ENCODE measurements at places on chromosomes 11 and 22.

DNA sequence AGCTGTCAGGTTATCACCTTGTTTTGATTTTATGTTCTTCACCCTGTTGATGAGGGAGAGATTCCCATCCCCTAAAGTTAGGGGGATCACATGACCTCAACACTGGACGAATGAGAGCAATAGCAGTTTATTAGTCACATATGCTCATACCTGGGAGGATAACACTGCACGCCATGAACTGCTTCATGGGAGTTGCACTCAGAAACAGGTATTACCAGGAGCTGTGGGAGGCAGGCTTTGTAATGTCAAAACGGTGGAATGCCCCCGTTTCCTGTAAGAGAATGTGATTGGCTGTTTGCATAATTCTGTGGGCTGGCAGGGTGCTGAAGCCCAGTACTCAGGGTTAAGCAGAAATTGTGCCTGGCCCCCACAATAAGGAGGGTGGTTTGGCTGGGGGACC is 3.2 kb upstream of the THY1 start:
- no peak for DNase-seq

- DNase-seq, result no peak
Observed at GRCh38 chr11:67438158-67438902, 848 bp upstream of the PTPRCAP start.

DNA sequence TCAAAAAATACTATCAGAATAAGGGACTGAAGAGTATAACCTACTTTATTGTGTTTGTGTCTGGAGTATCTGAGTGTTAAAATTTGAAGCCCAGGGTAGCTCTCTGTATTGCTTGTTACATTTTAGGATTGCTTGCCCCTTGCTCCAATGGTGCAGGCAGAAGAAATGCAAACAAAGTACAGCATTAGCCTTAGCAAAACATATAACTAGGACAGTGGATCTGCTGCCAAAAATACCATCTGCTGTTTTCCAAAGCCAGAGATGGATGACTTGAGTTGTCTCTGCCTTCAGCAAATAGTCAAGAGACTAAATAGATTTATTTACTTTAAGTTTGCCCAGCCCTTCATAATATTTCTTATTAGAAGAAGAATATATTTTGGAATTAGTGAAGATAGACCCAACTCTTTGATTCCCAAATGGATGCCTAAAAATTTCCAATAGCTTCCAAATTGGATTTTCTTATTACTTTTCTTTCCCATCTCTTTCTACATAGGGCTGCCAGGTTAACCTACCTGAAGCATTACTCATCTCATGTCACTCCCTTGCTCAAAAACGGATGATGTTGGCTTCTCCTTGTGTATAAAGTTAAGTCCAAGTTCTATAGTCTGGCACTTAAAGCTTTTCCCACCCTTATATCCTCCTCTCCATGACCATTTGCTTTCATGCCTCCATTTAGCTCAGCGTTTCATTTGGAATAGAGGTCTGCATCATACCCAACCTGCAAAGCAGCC is 66.3 kb downstream of the LDLRAD3 start:
- DNase-seq, result no peak

DNA sequence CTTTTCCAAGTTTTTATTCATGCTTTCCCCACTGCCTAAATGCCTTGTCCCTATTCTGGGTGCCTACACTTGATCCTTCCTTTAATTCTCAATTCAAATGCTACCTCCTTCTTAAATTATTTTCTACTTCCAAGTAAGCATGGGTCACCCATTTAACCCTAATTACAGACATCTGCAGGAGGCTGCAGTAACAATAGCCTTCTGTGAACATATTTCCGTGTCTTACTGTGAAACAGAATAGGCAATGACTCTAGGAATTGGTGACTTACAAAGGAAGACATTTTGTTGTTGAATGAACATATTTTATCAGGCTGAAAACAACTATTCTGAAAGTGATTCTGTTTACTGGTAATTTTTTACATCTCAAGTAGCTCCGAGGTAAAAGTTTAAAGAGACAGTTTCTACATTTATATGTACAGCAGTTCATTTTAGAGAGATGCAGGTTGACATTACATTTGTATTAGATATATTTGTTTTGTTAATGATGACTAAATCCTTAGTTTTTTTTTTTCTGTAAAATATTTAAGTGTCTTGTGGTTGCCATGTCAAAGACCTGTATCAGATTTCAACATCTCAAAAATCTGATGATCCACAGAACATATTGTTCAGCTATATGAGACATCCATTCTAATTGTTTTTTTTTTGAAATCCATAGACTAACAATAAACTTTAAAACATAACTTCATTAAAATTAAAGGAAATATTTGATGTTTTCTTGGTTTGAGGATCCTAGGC is 316.8 kb downstream of the CASP12 start:
- DNase-seq, result no peak

DNA sequence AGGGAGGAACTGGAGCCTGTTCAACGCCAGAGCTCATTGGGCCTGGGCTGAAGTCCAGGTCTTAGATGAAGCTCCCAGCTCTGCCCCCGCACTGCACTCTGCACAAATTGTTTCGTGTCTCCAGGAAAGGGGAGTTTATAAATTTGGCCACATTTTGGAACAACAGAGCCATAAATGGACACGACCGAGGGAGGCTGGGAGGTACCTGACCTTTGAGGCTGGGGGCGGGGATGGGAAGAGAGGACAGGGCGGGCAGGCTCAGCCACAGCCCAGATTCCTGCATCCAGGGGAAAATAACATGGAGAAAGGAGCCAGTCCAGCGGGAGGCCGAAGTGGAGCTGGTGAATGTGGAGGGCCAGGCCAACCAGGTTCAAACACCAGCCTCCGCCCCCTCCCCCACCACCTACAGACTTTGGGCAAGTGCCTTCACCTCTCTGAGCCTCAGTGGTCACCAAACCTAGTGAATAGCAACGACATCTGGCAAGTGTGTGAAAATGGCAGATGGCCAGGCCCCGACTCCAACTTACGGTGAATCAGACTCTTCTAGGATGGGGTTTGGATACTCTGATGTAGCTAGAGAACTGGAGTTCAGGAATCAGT is 36.8 kb upstream of the SMTN start:
- DNase-seq, result no peak

GRCh38 chr11:13045734-13046133 is 36.6 kb downstream of the RASSF10 start:
- no peak for DNase-seq

DNA sequence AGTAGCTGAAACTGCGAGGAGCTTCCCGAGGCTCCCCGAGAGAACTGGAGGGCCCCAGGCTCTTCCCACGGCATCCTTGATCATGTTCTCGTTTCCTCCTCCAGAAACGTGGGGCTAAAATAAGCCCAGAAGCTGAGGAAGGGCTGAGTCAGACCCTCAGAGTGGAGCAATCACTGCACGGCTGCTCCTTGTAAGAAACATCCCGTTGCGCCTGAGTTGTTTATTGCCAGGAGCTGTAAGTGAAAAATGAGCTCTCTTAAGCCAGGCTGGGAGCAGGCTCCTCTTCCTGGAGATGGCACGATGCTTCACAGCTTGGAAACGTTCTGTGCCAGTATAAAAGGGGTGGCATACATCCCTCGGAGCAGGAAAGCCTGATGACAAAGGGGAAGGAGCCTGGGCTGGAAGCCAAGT is 47.3 kb upstream of the SYN3 start:
- DNase-seq, result no peak

DNA sequence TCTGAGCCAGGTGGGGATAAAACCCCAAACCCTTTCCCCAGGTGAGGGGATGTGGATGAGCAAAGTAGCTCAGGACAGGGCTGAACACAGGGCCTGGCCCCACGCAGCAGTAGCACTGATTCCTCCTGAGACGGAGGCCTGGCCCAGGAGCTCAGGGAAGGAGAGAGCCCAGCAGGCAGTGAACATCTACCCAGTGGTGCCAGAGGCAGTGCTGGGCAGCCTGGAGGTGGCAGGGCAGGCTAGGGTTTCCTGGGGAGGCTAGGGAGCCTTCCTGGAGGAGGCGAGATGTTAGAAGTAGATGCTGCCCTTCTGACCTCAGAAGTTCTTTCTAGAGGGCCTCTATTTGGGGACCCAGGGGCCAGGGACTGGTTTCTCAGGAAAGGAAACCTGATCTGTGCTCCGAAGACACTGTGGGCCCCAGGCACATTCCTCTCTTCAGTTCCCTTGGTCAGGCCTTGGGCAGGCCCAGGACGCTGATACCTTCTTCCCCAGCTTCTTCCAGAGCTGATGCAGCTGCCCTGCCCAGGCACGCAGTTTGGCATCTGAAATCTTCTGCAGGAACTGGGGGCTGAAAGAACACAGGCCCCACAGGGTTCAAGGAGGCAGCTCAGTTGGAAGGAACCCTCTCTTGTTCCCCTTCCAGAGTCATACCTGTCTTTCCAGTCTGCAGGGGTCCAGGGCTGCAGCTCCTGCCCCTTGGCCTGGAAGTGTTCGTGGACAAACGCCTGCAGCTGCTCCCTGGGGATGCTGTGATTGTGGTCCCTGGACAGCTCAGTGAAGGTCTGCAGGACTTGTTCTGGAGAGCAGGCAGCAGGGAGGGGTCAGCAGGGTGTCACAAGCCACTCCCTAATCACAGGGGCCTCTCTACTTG is 16.8 kb downstream of the TREH start:
- DNase-seq, result no peak

DNA sequence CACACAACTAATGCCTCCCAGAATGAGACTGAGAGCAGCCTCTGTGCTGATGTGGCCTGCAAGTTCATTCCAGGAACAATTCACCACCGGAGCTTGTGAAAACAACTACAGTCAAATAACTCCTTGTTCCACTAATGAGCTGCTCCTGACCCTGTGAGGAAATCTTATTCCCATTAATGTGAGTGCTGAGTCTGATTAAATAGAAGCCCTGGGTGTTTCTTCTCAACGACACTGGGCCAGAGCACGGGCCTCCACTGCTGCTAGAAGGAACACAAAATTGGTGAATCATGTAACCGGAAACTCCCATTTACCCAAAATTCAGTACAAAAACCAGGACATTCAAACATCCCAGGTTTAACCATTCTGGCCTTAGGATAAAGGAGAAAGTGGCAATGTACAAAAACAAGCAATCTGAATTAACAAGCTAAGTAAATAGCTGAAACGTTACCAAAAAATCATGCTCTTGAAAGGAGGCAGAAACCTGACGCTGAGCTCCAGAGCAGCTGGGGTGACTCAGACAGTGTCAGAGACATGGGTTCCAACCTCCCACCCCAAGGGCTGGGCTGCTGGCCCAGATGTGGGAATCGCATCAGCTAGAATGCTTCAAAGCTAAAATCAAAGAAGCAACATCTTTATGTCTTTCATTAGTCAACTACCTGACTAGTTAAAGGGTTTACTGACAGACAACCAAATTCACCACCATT is 26.7 kb downstream of the SERGEF start:
- no peak for DNase-seq

GRCh38 chr11:71482746-71483364 is 29.9 kb downstream of the NADSYN1 start:
- no peak for DNase-seq

- DNase-seq, result no peak
Observed at GRCh38 chr11:125423247-125423849, 72.7 kb downstream of the FEZ1 start.

DNA sequence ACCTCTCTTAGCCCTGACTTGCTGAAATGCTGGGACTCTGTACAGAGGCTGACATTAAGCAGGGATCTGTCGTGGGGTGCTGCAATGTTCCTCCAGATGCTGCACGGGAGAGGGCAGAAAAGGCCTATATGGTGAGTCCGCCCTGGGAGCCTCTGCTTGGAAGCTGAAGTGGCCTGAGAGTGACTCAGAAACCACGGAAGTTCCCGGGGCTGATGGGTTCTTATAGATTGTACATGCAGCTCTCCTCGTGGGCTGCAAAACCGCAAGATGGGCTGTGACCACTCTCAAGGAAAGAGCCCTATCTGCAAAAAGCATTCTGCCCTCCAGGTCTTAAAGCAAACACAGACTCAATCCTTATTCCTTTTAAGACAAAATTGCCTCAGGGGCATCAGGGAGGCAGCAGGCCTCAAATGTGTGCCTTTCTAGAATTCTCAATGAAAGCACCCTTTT is 5.8 kb upstream of the SLC43A3 start:
- DNase-seq, result no peak

DNA sequence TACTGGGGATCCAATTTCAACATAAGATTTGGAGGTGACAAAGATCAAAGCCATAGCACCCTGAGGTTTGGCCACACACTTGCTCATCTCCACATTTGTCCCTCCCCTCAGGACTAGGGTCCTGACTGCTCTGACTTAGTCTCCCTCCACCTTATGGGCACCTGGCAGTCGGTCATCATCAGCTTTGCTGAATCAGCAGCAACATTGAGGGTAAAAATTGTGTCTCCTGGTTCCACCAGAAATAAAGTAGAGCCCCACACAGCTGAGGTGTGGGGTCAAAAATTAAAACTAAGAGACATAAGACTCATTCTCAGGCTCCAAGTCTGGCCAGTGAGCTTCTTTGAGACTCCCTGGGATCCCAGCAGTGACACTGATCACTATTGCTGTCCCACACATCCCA is 56.2 kb downstream of the GGTLC2 start:
- DNase-seq, result no peak

DNA sequence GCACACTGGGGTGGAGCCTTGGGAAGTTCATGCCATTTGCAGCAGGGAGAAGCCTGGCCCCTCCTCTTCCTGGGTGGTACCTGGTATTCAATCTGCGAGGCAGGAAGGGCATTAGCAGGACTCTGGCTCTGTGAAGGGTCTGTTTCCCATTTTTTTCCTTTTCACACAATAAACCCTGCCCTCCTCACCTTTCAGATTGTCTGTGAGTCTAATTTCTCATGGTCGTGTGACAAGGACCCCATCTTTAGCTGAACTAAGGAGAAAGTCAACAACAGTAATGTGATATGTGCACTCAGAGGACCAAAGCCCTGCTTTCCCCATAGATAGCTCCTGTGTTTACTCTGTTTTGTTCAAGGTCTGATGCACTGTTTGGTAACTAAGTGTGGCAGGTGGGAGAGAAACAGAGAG is 26.6 kb upstream of the CASP4 start:
- no peak for DNase-seq

DNA sequence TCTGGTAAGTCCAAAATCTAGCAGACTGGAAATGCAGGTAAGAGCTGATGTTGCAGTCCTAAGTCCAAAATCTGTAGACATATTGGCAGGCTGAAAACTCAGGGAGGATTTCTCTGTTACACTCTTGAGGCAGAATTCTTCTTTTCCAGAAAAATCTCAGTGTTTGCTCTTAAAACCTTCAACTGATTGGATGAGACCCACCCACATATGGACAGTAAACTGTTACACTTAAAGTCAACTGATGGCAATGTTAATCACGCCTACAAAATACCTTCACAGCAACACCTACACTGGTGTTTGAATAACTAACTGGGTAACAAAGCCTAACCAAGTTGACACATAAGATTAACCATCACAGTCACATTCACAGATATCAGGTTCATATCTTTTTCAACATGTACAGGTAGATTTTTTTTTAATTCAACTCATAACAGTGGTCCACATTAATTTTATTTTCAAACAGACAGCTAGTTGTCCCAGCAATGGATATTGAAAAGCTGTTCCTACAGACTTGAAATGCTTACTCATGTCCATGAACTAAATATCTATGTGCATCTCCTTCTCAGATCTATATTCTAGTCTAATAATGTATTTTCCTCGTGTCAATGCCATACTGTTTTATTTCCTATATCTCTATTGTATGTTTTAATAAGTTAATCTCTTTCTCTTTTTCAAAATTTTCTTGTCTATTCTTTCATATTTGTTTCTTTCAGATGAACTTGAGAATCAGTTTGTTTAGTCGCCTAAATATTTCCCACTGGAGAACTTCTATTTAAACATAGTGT is 110.1 kb downstream of the TMPRSS5 start:
- no peak for DNase-seq
